Diencephalon (tissue), 1 donor: ENCODE measurements at places on chromosomes 11 and 22. TPM values are rescaled to one million over a fixed set of nuclear protein-coding genes. Genes with fewer than 3 reads are reported as not detected.

ARHGAP20 gene
- total RNA-seq: 27.2 TPM

P4HA3 gene
- 0.46 TPM for total RNA-seq

C11orf16 gene
- total RNA-seq: 0.46 TPM

OR4A16 gene
- total RNA-seq: not detected

BLID gene
- total RNA-seq: 1.8 TPM

IGLL1 gene
- total RNA-seq: not detected

DGCR6 gene
- 18.0 TPM for total RNA-seq

SPDYC gene
- not detected for total RNA-seq

TEX54 gene
- not detected for total RNA-seq

RPLP2 gene
- 265 TPM for total RNA-seq

CD82 gene
- 16.4 TPM for total RNA-seq
